Esophagus squamous epithelium (tissue), 5 donors: ENCODE measurements at places on chromosomes 12 and 14.

- H3K27ac ChIP-seq: peak overlapping the region; percentile 4
- peaks cover 7% of the 10 kb centered on the region for H3K4me1 ChIP-seq
- H3K36me3 ChIP-seq: no peaks in the 10 kb centered on the region
- DNase-seq: no peak
- H3K4me3 ChIP-seq: peak overlapping the region; percentile 37
Observed at GRCh38 chr12:110073049-110073831, 24.9 kb upstream of the C12orf76 start.

GRCh38 chr12:92905811-92906554 is 23.1 kb downstream of the EEA1 start:
- no peaks in the 10 kb centered on the region for H3K27me3 ChIP-seq
- no peak for DNase-seq
- H3K27ac ChIP-seq: no peak overlapping the region
- peaks cover 28% of the 10 kb centered on the region for H3K4me1 ChIP-seq
- H3K4me3 ChIP-seq: no peak overlapping the region

- H3K27me3 ChIP-seq: no peaks in the 10 kb centered on the region
- no peaks in the 10 kb centered on the region for H3K36me3 ChIP-seq
- no peaks in the 10 kb centered on the region for H3K4me1 ChIP-seq
- DNase-seq: no peak
Observed at GRCh38 chr14:75501080-75501479, 21.2 kb upstream of the BATF start.

DNA sequence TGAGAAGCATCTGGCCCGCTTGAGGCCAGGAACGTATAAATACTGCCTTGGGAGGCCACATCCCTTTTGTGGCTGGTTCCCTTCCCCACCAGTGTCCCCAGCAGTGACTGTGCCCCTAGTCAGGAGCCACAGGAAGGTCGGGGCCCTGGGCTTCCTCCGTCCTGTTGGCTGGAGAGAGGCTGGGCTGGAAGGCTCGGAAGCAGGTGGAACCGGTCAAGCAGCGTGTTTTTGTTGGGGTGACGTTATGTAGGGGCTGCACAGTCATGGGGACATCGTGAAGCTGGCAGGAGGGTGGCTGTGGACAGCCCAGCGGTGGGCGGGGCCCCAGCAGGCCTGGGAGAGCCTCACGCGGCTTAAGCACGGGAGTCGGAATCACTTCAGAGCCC is 10.1 kb downstream of the XRCC3 start:
- H3K4me1 ChIP-seq: peaks cover 25% of the 10 kb centered on the region
- H3K27me3 ChIP-seq: no peaks in the 10 kb centered on the region
- peak overlapping the region; percentile 79 for H3K27ac ChIP-seq
- peaks cover 32% of the 10 kb centered on the region for H3K36me3 ChIP-seq
- no peak for DNase-seq

DNA sequence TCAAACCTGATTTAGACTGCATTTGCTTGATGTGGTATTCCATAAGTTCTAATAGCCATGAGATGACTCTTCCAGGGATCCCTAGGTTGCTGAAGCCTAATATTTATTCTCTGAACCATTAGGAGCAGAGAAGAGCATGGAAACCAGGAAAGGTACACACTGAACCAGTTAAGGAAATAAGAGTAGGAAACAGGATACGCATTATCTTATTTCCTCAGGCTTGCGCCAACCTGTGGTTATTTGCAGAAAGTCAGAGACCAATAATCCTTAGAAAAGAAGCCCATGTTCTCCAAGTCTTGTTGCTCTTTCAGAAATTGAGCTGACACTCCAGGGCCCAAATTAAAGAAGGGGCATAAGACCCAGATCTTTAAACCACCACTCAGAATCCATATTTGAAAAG is 41.8 kb upstream of the SMUG1 start:
- H3K27ac ChIP-seq: no peak overlapping the region
- H3K4me3 ChIP-seq: no peak overlapping the region
- no peaks in the 10 kb centered on the region for H3K36me3 ChIP-seq

GRCh38 chr14:90034835-90035525 is 26.8 kb upstream of the KCNK13 start:
- no peaks in the 10 kb centered on the region for H3K27me3 ChIP-seq
- no peaks in the 10 kb centered on the region for H3K36me3 ChIP-seq
- DNase-seq: no peak
- H3K4me3 ChIP-seq: no peak overlapping the region
- H3K4me1 ChIP-seq: no peaks in the 10 kb centered on the region
- H3K27ac ChIP-seq: no peak overlapping the region
